ENCODE measurements at places on chromosomes 6 and 20.

DNA sequence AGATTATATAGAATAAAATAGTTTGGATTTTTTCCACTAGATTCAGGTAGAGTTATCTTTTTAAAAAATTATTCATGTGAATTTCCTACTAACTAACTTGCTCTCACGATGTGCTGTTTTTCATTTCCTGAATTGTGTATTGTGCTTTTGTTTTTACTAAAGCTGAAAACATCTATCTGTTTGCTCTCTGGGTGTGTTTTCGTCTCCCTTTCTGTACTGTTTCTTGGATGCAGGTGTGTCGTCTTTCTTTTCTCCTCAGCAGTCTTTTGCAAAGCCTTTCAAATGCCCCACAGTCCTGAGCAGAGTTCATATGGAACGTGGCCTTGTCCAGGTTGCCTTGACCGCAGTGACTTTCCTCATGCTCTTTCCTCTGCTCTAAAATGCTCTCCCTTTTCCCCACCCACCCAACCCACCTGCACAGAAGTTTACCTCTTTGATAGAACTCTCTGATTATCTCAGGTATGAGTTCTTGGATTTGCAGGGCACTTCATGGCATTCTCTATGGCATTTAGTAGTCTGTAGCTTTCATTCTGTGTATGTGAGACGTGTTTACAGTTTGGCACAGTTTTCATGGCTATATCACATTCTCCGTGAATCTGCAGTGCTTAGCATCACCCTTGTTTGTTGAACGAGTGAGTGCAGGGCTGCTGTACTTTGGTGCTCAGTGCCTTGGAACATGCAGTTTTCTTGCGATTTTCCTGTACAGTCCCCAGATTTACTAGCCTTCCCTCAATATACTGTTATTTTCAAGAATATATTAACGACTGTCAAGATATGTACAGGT, 77.1 kb downstream of the FARS2 start:
- DNase-seq, result no peak

GRCh38 chr6:147459780-147460179, 48.7 kb upstream of the SAMD5 start:
- peak; percentile 3 for DNase-seq

DNA sequence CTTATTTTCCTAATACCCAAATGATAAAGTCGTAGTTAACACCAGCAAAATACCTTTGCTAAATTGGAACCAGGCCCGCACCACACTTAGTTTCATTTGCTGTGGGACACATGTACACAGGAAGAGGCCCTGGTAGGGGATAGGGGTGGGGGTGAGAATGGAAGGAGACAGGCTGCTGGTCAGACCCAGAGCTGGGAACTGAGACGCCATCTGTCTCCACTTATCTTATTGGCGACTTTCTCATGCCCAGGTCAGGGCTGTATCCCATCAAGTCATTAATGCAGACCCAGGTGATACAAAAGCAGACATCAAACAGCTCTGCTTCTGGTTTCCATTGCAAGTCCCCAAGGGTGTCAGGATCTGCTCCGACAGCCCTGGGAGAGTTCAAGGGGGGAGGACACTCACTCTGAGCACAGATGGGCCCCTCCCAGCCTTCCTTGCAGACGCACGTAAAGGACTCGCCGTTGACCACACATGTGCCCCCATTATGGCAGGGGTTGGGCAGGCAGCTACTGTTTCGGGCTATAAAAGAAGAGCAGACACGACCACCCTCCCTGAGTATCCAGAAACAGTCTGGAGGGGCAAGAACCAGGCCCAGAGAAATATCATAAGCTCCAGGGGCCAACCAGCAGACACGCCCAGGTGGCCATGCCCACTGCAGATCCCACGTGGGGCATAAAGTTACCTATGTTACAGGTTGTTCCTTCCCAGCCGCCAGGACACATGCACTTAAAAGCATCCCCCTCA, 29.2 kb downstream of the JAG1 start:
- DNase-seq, result no peak

GRCh38 chr20:54098047-54098446, 27.7 kb upstream of the BCAS1 start:
- no peak for DNase-seq

GRCh38 chr6:38476888-38477287, 162.8 kb downstream of the BTBD9 start:
- no peak for DNase-seq

- DNase-seq, result no peak
Measured at GRCh38 chr6:38119516-38119915, 300.0 kb downstream of the ZFAND3 start.

DNA sequence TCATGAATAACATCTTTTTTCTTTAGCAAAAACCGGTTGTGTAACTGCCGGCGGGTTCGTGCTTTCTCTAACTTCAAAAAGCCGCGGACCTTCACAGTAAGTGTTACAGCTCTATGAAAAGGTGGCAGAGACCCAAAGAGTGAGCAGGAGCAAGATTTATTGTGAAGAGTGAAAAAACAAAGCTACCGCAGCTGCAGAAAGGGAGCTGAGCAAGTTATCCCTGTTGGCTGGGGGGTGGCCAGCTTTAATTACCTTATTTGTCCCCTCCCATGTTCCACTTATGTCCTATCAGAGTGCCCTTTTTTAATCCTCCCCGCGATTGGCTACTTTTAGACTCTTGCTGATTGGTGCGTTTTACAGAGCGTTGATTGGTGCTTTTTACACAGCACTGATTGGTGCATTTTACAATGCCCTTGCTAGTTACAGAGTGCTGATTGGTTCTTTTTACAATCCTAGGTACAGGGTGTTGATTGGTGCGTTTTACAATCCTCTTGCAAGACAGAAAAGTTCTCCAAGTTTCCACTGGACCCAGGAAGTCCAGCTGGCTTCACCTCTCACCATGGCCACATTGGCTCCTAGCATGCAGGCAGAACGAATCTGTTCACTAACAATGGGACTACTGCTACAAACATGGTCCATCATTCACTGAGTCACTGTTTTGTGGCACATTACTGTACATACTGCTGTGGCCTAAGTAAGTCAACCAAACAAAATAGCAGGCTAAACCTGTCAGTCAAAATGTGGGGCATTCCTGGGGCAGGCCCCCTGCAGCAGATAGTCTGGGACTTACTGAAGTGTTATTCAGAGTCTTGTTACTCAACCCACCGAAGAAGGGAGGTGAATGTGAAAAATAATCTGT, 52.8 kb downstream of the MYLIP start:
- DNase-seq, result no peak

GRCh38 chr6:158605266-158605878, 39.2 kb downstream of the DYNLT1 start:
- peak; percentile 33 for DNase-seq

DNA sequence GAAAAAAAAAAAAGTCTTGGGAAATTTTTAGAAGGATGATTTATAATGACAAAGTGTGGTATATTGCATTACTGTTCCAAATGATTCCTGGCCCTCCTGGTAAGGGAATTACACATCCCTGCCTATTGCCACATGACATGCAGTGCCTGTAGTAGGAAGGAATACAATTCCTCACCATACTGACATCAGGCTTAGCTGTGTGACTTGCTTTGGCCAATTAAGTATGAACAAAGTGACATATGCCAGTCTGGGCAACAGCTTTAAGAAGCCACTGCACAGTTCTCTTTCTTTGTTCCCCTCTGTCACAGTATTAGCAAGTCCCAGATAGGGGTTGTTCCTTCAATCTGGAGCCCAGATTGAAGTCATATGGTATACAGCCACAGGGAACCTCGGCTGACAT, 100.5 kb downstream of the KIF13A start:
- no peak for DNase-seq

DNA sequence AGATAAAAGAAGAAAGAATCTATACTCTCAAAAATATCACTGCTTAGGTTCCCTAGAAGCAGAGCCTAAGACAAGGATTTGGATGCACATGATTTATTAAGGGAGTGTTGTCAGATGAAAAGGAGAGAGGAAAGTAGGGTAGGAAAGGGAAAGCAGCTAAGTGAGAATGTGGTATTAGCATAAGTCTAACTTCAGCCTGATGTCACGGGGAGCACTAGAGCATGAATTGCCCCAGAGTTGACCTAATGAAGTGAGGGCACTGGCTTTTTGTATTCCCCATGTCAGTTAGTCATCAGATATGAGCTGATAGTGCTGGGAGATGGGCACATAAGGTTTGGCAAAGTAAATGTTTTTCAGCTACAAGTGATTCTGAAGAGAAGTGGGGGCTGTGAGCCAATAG, 129.0 kb upstream of the THEMIS start:
- no peak for DNase-seq

DNA sequence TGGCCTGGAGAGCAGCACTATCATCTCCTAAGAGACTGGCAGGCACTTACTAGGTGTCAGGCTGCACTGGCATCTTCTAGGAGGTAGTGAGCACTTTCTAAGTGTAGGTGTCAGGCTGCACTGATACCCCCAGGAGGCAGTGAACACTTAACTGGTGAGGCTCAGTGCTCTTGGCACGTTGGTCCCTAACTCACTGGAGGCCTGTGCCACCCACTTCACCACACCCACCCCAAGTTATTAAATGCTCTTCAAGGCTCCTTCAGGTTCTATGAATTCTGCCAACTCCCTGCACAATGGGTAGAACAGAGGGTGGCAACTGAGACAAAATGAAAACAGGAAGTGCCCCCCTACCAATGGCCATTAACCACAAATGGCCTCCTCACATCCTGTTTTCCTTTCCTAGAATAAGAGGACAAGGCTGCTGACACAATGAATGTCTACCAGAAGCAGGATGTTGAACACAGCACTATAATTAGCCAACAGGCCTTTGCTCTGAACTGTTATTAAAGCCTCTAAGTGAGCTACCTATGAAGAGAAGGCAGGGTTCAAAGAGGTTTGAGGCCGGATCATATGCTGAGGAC, 29.4 kb downstream of the NCOA5 start:
- no peak for DNase-seq

GRCh38 chr20:38635721-38636288, 34.2 kb downstream of the ARHGAP40 start:
- no peak for DNase-seq

GRCh38 chr6:19988555-19988954, 151.4 kb downstream of the ID4 start:
- DNase-seq, result peak; percentile 17

DNA sequence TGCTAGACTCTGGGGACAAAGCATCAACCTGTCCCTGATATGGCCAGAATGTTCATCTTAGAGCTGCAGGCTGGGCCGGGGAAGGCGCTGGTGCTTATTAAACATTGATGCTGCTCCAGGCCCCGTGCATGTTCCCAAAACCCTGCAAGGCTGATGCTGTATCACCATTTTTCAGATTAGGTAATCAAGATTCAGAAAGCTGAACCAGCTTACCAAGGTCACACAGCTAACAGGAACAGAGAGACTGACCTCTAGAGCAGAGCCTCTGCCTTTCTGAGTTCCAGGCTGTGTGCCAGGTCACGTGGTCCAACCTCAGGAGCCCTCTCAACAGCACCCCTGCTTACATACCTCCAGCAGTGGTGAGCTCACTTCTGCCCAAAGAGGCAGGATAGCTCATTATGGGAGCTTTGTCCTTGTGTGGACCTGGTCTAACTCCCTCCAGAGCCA, 16.1 kb upstream of the VSTM2L start:
- no peak for DNase-seq

DNA sequence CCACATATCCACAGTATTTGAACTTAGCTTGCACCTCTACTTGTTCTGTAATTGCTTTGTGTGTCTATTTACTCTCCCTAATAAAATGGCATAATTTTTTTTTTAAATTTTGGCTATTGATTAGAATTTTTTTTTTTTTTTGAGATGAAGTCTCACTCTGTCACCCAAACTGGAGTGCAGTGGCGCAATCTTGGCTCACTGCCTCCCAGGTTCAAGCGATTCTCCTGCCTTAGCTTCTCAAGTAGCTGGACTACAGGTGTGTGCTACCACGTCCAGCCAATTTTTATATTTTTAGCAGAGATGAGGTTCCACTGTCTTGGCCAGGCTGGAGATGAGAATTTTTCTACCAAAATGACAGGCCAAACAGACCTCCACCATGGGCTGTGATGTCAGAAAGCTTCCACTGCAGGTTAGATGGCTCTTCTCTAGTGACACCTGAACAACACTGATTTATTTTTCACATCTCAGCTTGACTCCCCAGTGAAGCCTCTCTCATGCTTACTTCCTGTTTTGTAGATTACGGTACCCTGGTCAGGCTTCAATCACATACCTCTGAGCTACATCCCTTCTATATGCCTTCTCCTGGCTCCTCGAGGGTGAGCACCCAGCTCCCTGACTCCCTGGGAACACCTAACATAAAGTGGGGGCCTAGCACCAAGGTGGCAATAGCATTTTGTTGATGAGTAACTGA, 112.8 kb downstream of the ARHGAP18 start:
- DNase-seq, result no peak

- DNase-seq, result no peak
Measured at GRCh38 chr6:34096193-34096592, 49.7 kb downstream of the GRM4 start.

GRCh38 chr20:23122321-23122720, 36.2 kb upstream of the CD93 start:
- no peak for DNase-seq

DNA sequence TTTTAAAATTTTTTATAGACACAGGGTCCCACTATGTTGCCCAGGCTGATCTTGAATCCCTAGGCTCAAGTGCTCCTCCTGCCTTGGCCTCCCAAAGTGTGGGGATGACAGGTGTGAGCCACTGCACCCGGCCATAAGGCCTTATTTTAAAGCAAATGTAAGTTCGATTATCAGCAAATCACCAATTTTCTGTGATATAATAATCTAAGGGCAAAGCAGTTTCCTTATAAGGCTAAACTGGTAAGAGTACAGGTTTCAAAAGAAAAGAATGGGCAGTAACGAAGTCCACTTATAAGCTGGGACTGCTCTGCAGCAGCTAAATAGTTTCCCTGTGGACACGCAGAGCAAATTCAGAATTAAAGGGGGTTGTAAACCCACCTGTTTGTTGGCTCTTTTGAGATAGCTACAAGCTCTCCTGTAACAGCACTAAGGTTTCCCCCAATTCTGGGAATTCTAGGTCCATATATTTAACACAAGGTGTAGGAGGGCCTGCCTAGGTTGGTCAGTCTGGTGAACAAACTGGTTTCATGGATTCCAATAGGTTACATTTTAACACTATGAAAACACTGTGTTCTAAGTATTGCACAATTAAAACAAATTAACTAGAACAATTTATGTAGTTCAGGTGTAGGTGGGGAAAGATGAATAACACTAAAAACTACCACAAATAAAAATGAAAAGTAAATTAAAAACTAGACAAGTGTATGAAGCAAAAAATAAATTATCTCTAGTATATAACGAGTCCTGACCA, 26.3 kb downstream of the LHFPL5 start:
- no peak for DNase-seq

- no peak for DNase-seq
Measured at GRCh38 chr6:85283436-85283835, 166.4 kb upstream of the NT5E start.

DNA sequence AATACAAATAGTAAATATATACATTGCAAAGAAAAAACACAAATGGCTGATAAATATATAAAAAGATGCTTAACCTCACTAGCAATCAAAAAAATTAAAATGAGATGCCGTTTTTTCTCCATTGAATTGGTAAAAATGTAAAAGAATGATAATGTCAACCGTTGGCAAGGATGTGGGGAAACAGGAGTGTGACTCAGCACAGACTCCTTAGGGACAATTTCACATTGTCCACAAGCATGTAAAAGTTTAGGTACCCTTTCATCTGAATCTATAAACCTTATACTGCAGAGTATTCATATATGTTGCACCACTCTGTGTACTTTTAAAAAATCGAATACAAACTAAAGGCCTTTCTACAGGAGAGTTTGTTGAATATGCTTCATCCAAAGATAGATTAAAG, 143.1 kb upstream of the RREB1 start:
- DNase-seq, result no peak

All from SW480 (cell line).